ENCODE measurements at places on chromosomes 7 and 10.

- DNase-seq = no peak
Observed at GRCh38 chr7:674454-675410, 51.8 kb upstream of the DNAAF5 start.

GRCh38 chr10:76394707-76395042 is 963.3 kb downstream of the LRMDA start:
- no peak for DNase-seq

DNA sequence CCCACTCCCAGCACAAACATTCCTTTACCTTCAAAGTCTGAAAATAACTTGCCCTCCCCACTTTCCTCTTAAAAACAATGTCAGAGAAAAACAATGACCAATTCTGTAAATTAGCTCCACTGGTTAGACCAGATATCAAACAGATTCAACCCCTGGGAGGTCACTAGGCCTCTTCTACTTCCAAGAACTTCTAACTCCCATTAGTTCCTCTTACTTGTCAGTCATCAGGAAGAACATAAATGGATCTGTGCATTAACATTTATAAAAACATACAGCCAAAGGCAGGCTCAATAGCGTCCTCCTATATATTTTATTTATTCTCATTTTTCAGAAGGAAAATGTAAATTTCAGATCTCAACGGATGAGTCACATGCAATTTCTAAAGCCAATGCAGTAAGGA is 2.2 kb downstream of the ELAPOR2 start:
- no peak for DNase-seq

GRCh38 chr7:33109758-33110238 is 594 bp upstream of the RP9 start:
- no peak for DNase-seq

DNA sequence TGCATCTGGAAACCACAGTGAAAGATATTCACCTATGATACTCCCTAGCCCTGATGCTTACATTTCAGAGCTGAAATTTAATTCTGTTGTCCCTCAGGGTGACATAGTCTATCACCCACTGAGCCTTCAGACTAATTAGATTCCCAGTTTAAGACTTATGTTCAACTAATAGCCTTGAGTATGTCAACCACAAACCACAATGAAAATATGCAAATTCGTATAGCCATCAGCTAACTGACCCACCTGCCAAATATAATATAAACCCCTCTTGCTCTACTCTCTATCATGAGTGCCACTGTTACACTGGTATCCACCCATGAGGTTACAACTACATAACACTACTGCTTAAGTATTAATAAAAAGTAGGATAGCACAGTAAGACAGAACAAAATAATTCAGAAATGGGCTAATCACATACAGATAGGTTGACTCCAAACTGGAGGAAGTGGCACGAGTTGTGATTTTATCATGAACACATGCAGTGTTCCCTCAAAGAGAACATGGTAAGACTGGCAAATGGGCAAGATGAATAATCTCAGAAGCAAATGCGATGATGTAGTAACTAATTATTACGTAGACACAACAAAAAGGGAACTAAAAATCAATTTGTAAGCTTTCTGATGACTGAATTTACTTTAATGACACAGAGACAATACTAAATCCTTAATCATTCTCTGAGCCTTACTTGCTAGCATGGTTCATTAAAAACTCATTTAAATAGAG is 290.6 kb downstream of the PARD3 start:
- no peak for DNase-seq

GRCh38 chr10:12279281-12279680 is 70.1 kb upstream of the CAMK1D start:
- DNase-seq = no peak

GRCh38 chr7:74561898-74562613 is 95.5 kb upstream of the GTF2I start:
- DNase-seq = no peak

DNA sequence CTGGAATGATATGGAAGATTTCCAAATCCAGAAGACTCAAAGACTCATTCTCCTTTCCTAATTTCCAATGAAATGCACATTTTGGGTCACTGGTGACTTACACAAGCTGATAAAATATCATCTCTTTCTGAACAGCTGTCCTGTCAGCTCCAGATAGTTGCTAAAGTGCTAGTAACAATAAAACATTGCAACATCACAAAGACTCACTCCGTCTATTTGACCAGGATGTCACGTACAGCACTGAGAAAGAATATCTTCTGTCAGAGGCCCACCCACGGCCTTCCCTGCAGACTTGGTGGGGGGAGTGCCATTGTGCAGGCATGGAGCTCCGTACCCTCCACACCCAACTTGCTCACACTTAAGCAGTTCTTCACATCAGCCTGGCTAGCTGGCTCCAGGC is 78.9 kb upstream of the EGR2 start:
- no peak for DNase-seq

DNA sequence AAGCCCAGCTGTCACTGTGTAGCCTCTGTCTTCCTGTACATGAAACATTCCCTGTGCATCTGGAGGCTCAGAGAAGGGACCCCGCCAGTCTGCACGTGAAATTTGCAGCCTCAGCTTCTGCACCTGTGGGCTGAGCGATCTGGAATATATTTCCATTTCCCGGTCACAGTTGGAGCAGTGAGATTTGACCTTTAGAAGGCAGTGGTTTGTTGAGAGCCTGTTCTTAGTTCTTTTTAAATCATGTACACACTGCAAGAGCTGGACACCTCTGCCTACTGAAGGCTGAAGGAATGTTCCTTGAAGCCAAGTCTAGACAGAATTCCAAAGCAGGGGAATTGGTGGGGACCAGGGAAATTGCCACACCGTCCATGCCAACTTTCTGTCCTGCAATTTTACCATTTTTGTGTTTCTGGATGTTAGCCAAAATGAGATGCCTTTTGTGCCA is 706.6 kb downstream of the INHBA start:
- no peak for DNase-seq

DNA sequence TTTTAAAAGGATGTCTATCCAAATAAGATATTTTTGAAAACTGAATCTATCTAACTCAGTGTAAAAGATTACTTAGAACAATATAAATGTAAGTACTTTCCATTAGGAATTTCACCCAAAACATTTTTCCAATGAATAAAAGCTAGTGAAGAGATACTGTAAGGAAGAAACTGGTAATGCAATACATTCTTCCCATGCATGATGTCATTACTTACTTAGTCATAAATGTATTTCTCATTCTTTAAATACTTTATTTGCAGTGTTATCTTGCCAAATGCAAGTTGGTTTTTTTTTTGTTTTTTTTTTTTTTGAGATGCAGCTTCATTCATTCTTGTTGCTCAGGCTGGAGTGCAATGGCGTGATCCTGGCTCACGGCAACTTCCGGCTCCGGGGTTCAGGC is 265.6 kb downstream of the PHF14 start:
- no peak for DNase-seq

- DNase-seq = no peak
Observed at GRCh38 chr10:73911553-73912004, 647 bp downstream of the PLAU start.

DNA sequence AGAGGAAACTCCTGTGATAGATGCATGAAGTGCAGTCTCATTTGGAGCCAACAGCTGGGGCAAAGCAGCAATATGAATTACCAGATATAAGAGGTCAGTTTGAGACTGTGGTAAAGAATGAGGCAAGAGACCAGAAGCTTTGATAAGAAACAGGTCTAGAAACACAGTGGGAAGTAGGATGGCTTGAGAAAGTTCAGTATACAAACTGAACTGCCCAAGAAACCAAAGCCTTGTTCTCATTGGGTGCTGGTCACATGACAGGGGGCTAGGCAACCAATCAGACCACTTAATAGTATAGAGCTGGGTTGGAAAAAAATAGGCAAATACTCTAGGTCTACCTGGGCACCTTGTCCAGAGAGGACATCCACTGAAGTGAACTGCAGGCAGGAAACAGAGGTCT is 46.2 kb upstream of the PLCE1 start:
- no peak for DNase-seq

- DNase-seq = no peak
Observed at GRCh38 chr7:8042796-8043535, 74.4 kb downstream of the GLCCI1 start.

DNA sequence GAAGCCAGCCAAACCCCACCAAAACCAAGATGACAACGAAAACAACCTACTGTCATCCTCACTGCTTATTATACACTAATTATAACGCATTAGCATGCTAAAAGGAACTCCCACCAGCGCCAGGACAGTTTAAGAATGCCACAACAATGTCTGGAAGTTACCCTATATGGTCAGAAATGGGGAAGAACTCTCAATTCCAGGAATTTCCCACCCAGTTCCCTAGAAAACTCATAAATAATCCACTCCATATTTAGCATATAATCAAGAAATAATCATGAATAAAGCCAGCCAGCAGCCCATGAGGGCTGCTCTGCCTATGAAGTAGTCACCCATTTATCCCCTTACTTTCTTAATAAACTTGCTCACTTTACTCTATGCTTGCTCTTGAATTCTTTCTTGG is 20.8 kb downstream of the MICU1 start:
- no peak for DNase-seq

Data from common myeloid progenitor, CD34-positive (primary cell).